Left ventricle myocardium inferior (tissue), 1 donor: ENCODE measurements at places on chromosomes 12 and 14. TPM values are rescaled to one million over a fixed set of nuclear protein-coding genes. Genes with fewer than 3 reads are reported as not detected.

GRCh38 chr12:26401874-26402273 lies 206.5 kb downstream of the SSPN start:
- no peak overlapping the region for H3K4me3 ChIP-seq
- peaks cover 27% of the 10 kb centered on the region for H3K36me3 ChIP-seq
- no peak for DNase-seq
- H3K27me3 ChIP-seq, result no peaks in the 10 kb centered on the region
- no peak overlapping the region for H3K27ac ChIP-seq

GRCh38 chr12:32108787-32109186 lies 2.1 kb downstream of the BICD1 start:
- no peaks in the 10 kb centered on the region for H3K36me3 ChIP-seq
- DNase-seq, result no peak
- H3K4me1 ChIP-seq, result peaks cover 31% of the 10 kb centered on the region
- no peaks in the 10 kb centered on the region for H3K27me3 ChIP-seq
- no peak overlapping the region for H3K4me3 ChIP-seq
- H3K27ac ChIP-seq, result no peak overlapping the region

Gene TMEM63C
- 0.63 TPM for total RNA-seq

Gene TIGAR
- total RNA-seq, result 13.6 TPM
